ENCODE measurements at places on chromosomes 2 and 18. TPM values are rescaled to one million over a fixed set of nuclear protein-coding genes. Genes with fewer than 3 reads are reported as not detected.

DNA sequence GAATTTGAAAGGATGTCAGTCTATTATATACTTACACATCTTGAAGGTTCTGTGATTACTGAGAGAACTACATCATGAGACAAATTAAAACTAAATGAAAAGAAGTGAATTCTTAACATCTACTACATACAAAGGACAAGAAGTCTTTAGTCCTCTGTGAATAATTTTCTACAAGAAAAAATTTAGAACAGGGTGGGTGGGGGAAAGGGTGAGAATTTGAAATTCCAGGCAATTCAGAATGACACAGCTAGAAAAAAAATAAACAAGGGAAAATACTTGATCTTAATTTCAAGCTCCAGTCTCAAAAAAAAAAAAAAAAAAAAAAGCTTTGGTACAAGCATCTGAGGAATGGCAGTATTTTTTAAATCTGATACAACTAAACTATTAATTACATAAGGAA lies 15.5 kb downstream of the CUL3 start:
- DNase-seq, result no peak

GRCh38 chr2:197706839-197707207 lies 1.7 kb downstream of the MARS2 start:
- DNase-seq, result no peak

The FOXD4L1 gene
- not detected for total RNA-seq

DNA sequence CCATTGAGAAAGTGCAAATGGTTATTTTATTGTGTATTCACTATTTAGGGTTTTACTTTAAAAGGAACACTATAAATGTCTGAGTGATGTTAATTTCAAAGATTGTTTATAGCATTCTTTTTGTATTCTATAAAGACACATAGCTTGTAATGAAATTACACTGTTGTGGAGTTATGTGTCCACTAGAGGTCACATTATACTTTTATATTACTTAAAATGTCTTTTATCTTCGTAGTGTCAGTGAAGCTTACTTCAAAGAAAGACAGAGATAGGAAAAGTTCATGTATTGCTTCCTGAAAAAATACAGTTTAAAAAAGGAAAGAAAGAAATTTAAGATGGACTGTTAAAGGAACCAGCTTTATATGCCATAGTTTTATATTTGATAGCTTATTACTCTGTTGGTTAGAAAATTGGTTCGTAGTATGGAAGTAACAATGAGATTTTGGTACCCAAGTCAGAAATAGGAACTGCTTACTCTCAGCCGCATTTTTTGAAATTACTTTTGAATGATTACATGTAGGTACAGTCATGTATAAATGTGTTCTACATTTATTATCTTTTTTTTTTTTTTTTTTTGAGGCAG lies 20.5 kb downstream of the APLF start:
- no peak for DNase-seq

The MYO5B gene
- total RNA-seq, result 11.2 TPM

GRCh38 chr18:54742659-54743604 lies 85.3 kb upstream of the RAB27B start:
- DNase-seq, result no peak

GRCh38 chr2:137287913-137288639 lies 522.7 kb downstream of the THSD7B start:
- no peak for DNase-seq

DNA sequence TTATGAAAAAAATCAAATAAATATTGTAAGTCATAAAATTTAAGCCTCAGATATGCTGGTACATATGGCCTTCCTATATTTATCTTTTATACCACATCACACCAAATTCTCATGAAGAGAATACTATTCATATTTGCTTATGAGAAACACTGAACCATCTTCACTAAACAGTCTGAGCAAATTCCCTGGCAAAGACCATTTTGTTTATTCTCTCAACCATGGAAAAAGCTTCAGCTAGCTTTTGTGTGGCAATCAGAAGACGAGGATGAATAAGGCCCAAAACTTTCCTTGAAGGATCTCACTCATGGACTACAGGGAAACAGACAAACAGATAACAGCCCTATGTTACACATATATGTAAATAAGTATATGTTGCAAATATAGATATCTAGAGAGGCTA lies 252.1 kb downstream of the TMX3 start:
- no peak for DNase-seq

DNA sequence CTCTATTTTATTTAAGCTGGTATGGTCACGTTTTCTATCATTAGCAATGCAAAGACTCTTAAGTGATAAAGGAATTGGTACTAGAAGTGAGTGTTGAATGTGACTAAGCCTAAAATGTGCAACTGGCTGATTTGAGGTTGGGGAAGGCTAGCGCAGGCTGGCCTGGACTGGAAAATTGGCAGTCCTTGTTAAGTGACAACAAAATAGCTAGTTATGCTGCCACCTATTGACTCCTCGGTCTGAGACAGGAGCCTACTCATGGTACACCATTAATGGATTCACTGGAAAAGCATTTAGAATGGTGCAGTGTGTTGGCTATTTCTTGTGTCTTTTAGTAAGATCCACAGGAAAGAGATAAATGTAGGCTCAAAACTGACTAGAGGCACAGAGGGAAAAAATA lies 5.7 kb upstream of the WIPF1 start:
- DNase-seq, result no peak
